AG08396 (cell line): ENCODE measurements at places on chromosomes 6 and 20.

DNA sequence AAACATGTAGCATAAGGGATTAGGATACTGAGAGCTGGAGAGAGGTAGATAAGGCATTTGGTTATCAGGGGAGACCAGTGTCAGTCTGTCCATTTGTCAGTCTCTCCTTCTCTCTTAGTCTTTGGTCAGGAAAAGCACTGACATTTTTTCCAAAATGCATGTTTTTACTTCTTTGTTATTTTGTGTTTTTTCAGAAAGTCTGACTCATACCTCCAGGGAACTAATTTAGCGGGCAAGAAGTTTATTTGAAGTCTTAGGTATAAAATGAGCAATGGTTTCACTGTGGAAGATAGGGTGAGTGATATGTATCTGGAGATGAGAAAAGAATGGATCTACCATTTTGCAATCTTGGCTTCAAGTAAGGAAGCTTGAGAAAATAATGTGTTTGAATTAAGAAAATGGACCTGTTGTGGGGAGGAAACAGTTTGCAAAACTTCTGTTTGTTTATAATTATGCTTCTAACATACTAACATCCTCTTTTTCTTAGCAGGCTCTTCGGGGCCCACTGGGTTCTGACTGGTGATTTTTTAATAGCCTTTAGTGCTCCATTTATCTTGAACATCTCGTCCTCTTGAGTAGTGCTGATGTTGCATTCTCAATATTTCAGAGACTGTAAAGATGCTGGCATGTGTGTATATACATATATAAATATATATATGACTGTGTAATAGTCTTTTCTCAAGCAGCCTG lies 66.9 kb upstream of the FABP7 start:
- no peak for DNase-seq

- DNase-seq: no peak
Observed at GRCh38 chr20:35702824-35703695, 3.9 kb downstream of the ROMO1 start.

DNA sequence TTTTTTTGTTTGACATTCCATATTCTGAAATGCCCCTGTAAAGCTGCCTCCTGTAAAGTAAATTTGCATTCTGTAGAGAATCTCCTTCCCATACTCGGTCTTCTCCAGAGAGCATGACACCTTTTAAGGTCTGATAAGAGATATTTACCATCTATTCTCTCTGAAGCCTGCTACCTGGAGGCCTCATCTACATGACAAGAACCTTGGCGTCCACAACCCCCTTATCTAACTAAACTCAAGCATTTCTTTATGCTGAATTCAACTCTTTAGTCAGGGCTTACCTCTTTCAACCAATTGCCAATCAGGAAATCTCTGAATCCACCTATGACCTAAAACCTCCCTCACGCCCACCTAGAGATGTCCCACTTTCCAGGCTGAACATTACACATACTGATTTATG lies 51.6 kb downstream of the FAM184A start:
- no peak for DNase-seq

DNA sequence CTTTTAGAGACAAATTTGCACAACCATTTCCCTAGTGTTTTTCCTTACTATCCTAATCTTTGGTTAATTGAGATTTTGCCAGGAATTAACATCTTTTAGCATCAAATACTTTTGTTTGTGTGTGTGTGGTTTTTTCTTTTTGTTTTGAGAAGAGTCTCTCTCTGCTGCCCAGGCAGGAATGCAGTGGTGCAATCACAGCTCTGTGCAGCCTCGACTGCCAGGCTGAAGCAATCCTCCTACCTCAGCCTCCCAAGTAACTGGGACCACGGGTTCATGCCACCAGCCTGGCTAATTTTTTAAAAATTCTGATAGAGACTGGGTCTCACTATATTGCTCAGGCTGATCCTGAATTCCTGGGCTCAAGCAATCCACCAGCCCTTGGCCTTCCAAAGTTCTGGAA lies 28.5 kb downstream of the BAK1 start:
- no peak for DNase-seq

GRCh38 chr20:52190437-52191131 lies 995 bp downstream of the ZFP64 start:
- peak; percentile 70 for DNase-seq

DNA sequence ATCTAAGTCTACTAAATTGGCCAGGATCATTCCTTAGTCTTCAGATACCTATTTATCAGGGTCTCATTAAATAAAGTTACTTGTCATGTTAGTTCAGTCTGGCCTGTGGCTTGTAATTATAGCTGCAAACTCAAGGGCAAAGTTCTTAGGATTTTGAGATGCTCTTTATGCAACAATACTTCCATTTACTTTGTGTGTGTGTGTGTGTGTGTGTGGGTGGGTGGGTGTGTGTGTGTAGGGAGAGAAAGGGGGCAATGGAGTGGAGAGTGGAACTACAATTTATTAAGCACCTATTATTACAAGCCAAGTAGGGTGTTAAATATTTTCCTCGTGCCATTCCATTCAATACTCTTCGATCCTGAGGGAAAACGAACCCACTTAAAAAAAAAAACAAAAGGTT lies 17.7 kb upstream of the TBC1D20 start:
- no peak for DNase-seq

DNA sequence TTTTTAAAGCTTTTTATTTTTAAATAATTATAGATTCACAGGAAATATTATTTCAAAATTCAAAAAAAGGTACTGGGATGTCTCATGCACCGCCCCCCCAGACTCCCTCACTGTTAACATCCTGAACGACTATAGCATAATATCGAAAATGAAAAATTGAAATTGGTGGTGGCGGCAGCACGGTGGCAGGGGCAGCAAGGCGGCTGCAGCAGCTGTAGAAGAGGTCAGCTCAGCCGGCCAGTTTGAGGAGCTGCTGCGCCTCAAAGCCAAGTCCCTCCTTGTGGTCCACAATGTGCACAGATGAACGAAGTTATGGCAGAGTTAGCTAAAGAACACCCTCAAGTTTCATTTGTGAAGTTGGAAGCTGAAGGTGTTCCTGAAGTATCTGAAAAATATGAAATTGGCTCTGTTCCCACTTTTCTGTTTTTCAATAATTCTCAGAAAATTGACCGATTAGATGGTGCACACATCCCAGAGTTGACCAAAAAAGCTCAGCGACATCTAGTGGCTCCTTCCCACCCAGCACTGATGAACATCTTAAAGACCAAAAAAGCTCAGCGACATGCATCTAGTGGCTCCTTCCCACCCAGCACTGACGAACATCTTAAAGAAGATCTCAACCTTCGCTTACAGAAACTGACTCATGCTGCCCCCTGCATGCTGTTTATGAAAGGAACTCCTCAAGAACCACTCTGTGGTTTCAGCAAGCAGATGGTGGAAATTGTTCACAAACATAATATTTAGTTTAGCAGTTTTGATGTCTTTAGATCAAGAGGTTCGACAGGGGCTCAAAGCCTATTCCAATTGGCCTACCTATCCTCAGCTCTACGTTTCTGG lies 100.8 kb downstream of the FAM217A start:
- DNase-seq: peak; percentile 45

GRCh38 chr20:5168651-5169396 lies 42.0 kb downstream of the CDS2 start:
- peak; percentile 56 for DNase-seq

- peak; percentile 47 for DNase-seq
Observed at GRCh38 chr20:62066983-62067433, 1.3 kb upstream of the TAF4 start.

DNA sequence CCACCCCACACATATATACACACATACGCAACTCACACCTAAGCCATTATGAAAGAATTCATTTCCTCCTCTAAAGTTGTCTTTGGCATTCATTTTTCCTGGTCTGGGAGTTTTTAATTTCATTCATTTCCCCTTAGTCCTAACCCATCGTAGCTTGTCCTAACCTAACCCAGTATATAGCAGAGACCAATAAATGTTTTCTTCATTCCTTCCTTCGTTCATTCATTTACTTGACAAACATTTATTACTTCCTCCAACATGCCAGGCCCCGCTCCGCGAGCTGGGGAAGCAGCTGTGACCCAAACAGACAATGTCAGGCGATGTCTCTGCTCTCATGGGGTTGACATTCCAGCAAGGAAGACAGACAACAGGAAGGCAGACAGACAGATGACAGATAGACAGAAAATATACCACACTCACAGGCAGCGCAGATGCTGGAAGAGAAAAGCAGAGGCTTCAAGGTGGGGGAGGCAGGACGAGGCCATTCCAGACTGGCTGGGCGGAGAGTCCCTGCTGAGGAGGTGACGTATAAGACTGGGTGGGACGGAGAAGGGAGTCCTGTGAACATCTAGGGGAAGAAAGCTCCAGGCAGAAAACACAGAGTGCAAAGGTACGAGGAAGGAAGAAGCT lies 33.7 kb upstream of the SIRPA start:
- no peak for DNase-seq

GRCh38 chr6:53189554-53189953 lies 40.9 kb upstream of the GCM1 start:
- peak; percentile 21 for DNase-seq

DNA sequence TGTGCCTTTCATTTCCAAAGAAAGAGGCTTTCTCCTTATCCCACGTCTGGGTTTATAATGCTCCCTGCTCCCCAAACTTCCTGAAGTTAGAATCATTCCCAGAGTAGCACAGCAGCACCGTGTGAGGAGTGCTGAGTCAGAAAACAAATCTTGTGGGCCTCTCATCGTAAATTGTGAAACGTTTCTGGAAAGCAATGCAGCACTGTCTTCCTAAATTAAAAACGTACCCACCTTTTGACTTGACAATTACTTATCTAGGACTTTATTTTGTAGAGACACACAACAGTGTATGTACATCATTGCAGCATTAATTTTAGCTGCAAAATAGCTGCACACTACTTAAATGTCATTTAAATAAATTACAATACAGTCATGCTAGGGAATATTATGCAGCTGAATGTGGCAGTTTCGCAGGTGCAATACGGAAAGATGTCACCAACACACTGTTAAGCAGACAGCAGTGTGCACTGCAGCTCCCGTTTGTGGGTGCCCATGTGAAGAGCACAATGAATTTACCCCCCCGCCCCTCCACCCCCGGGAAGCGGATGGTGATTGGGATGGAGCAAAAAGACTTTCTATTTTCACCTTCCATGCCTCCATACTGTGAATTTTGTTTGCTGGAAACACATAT lies 30.8 kb downstream of the RRBP1 start:
- peak; percentile 61 for DNase-seq

GRCh38 chr6:52503323-52503747 lies 73.5 kb downstream of the TRAM2 start:
- no peak for DNase-seq

- DNase-seq: no peak
Observed at GRCh38 chr6:69286331-69286730, 510.5 kb downstream of the LMBRD1 start.

DNA sequence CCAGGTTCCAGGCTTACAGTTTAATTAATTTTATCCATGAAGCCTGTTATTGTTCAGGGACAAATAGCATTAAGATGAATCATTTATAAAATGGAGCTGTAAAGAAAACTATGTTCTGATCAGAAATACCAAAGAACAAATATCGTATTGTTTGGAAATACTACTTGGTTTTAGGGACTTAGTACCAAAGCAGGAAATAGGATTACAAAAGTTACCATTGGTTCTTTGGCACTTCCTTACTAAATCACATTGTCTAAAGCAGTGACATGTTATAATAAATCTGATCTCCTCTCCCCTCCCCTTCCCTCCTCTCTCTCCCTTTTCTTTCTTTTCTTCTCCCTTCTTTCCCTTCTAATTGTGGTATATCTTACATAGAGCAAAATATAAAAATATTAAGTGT lies 29.6 kb downstream of the CRYBG1 start:
- no peak for DNase-seq

DNA sequence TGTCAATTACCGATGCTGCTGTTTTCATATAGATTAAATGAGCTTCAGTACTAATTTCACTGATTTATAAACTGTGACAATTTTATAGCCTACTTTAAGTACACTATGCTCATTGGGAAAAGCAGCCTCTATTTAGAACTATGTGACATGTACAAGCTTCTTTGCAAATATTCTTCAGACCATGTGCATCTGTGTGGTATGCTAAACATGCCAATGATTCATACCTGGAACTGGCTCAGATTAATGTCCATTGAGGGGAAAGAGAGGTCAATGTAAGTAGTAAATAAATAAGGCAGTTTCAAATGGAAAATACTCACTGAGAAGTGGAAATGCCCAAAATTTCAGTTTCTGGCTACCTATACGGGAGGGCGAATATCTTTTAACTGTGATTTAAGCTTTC lies 777.7 kb downstream of the C6orf118 start:
- DNase-seq: no peak

DNA sequence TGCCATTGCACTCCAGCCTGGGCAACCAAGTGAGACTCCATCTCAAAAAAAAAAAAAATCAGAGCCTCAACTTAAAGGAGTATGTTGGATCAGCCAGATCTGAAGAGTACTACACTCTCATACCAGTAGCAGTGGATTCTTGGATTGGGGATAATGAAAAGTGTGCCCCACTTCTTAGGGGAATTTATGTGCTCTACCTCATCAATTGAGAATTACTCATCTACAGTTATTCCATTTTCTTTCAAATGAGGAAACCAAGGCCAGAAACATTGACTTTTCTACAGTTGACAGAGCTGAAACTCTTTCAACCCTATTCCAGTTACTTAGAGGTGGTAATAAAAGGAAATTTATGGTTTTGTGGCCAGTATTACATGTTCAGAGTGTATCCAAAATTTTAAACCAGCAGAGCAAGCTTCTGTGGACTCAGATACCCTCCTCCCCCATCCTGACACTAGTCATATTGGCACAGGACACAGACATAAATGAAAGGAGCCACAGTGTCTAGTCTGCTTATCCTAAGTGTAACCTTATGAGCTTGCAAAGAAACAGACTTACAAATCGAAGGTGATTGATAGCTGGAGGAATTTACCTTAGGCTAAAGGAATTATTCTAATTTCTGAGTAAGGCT lies 51.2 kb downstream of the ORC3 start:
- DNase-seq: no peak

- DNase-seq: no peak
Observed at GRCh38 chr6:112308476-112308875, 38.7 kb upstream of the RFPL4B start.
